ENCODE measurements at places on chromosomes 12 and 14.

DNA sequence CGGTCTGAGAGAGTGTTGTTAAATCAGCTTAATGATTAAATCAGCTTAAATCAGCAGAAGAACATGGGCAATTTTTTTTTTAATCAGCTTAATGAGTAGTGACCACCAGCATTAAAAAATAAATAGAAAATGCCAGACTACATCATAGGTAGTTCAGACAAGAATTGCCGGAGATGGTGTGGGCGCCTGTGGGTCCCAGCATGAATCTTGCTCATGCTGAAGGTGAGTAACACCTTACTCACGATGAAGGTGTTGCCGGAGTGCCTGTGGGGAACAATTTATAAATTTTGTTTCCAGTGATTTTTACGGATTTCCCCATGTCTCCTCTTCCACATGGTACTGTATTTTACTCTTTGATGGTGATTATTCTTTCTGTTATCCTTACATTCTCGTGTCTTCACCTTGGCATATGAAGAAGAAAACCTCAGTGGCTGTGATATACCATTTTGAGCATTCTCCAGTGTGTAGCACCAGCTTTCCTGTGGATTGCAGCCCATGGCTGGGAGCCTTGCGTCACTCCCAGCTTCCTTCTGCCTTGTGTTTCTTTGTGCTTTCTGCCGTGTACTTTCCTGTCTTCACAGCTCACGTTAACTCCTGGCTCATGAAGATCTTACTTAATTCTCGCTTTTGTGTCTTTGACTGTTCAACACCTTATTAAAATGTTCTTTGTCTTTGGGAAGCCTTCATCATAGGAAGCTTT, 4.7 kb downstream of the TDRD9 start:
- no peak for DNase-seq

GRCh38 chr14:32595497-32595896, 266.4 kb downstream of the AKAP6 start:
- no peak for DNase-seq

GRCh38 chr14:58639842-58640484, 2.2 kb downstream of the DACT1 start:
- DNase-seq = no peak

- no peak for DNase-seq
These were observed 60.0 kb downstream of the NOC4L start for GRCh38 chr12:132204063-132204792.

GRCh38 chr12:34547276-34547675, 525.0 kb downstream of the ALG10 start:
- DNase-seq = no peak

DNA sequence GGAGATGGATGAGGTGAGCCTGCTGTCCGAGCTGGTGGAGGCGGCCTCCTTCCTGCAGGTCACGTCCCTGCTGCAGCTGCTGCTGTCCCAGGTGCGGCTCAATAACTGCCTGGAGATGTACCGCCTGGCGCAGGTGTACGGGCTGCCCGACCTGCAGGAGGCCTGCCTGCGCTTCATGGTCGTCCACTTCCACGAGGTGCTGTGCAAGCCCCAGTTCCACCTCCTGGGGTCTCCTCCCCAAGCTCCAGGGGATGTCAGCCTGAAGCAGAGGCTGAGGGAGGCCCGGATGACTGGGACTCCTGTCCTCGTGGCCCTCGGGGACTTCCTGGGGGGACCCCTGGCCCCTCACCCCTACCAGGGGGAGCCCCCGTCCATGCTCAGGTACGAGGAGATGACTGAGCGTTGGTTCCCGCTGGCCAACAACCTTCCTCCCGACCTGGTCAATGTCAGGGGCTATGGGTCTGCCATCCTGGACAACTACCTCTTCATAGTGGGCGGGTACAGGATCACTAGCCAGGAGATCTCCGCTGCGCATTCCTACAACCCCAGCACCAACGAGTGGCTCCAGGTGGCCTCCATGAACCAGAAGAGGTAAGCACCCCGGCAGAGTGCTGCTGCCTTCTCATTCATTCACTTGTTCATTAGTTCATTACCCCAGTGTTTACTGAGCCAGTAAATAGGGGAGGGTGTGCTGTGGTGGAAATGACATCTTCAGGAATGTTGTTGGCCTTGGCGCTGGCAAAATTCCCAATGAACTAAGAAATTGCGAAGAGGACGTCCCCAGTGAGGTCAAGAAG, 774 bp upstream of the MANSC4 start:
- no peak for DNase-seq

DNA sequence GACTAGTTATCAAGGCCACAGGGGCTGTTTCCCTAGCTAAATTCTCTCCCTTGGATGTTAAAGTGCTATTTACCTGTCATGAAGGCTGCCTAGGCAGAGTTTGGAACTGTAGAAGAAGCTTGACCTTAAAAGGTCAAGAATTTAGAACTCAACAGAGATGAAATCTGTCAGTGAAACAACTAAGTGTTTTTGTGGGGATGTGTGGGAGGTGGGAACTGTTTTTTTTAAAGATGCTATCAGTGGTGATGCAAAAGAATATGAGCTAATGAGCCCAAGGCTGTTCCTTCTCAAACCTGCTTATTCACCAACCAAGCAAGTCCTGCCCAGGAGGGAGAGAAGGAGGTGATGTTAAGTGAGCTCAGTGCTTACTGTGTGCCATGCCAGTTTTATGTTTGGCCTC, 40.8 kb upstream of the POC1B start:
- DNase-seq = no peak

- no peak for DNase-seq
These were observed 5.2 kb upstream of the HSP90B1 start for GRCh38 chr12:103924761-103925641.

DNA sequence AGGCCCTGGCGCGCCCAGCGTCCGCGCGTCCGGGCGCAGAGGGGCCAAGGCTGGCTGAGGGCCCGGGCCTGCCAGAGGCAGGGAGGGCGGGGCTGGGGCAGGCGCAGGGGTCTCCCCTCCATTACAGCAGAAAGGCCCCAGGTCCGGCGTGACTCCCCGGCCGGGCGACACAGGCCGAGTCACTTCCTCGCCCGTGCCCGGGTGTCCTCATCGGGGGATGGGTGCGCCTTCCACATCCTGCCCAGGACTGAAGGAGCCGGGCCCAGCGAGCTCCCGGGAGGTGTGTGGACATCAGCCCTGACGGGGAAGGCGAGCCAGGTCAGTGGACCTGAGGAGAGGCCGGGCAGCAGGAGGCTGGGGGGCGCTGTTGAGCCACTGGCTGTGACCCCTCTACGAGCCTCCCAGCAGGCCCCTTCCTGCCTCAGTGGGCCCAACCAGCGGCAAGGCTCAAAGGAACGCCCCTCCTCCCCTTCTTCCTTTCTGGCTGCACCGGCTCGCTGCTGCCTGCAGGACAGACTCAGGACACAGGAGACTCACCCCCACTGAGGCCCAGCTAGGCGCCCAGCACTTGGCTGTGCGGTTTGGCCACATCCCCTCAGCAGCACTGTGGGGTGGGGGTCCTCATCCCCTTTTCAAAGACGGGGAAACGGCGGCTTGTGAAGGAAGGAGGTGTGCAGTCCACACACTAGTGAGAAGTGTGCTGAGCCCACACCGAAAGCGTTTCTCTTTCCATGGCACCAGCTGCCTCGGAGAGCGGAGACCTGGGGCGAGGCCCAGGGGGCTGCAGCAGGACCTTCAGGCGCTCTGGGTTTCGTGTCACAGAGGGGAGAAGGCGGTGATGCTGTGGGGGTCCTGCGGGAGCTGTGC, 606 bp downstream of the TNFAIP2 start:
- no peak for DNase-seq

DNA sequence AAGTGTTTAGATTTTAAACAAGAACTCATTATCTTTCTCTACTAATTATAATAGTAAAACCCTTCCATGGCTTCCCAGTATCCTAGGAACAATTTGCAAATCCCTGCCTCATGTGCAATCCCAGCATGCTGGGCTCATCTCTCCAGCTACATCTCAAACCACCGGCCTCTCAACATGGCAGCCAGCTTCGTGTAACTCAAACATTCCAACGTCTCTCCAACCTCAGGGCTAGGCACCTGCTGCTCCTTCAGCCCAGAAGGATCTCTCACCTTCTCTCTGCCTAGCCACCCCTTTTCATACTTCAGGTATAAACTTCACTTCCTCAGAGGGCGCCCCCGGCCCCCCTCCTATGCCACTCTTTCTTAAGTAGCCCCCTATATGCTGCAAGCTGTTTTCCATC, 7.2 kb downstream of the SART3 start:
- no peak for DNase-seq

- DNase-seq = no peak
These were observed 274.1 kb downstream of the PCNX1 start for GRCh38 chr14:71181215-71182003.

- no peak for DNase-seq
These were observed 137.1 kb downstream of the DUSP6 start for GRCh38 chr12:89215196-89215595.

GRCh38 chr12:89016970-89017778, 335.1 kb downstream of the DUSP6 start:
- no peak for DNase-seq

DNA sequence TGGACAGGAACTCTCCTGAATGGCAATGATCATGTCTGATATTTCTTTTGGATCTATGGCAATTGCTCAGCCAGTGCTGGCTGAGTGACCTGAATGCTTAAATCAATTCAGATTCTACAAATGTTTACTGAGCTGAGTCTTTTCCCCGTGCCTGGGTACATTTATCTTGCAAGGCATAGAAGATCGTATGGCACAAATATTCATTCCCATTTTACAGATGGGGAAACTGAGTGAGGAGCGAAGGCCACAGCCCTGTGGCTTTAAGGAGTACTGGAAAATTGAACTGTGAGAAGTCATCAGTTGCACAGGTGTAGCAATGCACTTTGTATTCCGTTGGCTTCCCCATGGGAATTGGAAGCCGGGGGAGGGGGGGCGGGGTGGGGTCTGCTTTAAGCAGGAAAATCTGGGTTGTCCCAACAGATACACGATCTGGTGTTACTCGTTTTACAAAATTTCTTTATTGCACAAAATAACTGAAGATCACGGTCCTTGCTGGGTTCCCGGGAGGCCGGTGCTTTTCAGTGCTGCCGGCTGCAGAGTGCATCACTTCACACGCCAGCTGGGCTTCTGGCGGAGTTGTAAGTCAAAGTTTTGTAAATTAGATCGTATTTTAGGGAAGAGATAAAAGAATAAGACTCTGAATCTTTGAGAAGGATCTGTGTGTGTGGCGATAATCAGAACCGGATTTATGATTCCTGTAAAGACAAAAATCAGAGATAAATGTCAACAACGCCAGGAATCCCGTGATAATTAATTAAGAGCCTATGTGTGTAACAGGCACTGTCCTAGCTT, 75.0 kb upstream of the MAP1LC3B2 start:
- no peak for DNase-seq

GRCh38 chr12:52020539-52021336, 14.0 kb downstream of the TAMALIN start:
- no peak for DNase-seq

DNA sequence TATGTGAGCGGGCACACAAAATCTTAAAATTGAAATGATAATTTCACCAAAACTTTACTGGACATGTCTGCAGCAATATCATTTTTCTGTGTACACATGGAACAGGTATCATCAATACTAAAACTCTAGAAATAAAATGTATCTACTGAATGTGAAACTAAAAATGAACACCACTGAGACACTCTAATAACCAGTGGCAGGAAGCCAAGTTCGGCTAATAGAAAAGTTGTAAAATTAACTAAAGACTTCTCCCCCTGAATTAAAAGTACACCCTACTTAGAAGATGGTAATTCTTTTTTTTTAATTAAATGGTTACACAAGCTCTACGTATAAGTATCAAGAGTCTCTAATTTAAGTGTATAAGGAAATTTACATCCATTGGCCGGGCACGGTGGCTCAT, 227.2 kb downstream of the MED13L start:
- no peak for DNase-seq

DNA sequence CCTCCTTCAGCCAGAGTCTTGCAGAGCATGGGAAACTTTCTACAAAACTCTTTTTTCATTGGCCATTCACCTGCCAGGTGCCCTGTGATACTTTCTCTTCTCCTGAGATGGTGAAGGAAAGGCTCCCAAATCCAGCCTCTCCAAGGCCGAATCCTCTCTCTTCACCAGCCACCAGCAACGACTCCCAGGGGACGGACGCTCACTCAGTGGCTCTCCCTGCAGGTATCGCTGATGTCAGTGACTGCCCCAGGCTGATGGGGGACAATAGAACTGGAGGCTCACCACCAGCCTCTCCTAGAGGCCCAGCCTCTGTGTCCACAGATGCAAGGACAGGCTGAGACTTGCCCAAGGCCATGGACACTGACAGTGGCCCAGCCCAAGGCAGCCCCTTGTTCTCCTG, 204.1 kb downstream of the BCL11B start:
- DNase-seq = no peak

DNA sequence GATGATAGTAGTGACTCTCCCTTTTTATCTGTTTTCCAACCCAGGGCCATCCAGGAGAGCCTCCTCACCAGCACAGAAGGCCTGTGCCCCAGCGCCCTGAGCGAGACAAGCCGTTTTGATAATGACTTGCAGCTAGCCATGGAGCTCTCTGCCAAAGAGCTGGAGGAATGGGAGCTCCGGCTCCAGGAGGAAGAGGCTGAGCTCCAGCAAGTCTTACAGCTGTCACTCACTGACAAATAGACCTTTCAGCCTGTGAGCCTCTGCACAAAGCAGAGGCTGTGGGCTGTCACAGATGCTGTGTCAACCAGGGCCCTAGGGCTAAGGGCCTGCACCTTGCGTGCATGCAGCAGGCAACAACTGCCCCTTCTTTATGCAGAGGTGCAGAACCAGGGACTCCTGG, 11.0 kb downstream of the C12orf76 start:
- no peak for DNase-seq

DNA sequence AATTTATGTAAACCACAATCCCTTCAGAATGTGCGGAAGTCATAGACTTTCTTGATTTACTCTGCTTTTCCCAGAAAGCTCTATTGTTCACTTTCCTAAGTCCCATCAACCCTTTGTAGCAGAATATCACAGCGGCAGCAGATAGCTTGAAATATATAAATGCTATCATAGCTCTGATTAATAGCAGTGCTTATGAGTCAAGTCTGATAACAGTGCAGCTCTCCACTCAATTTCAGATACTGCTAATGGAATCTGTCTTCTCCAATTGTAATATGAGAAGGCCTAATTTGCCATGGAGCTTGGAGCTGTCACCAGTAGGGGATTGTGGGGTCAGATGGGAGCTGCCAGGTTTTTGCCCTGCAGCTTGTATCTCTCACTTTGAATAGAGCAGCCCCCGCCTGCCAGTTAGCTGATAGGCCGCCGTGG, 10.9 kb downstream of the TMEM260 start:
- no peak for DNase-seq

DNA sequence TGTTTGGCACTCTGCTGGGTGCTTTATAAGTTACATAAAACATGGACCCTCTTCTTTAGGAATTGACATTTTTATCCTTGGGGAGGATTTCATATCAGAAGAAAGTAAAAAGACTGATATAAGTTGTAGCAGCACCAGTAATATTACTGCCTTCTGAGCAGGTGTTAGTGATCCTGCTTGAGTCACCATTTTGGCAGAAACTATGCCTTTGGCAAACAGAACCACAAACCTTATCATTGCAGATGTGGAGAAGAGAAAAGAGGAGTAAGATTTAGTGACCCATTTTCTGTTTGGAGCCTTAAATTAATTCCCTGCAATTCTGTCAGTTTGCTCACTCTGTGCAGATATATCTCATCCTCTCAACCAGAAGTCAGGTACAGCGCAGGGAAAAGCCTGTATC, 23.0 kb downstream of the ZNF410 start:
- no peak for DNase-seq

GRCh38 chr14:21317398-21317797, 37.5 kb downstream of the RPGRIP1 start:
- DNase-seq = no peak

All from stimulated activated CD4-positive, alpha-beta T cell treated with anti-CD3 and anti-CD28 coated beads, Interleukin-1b, Interleukin-23, amount 100 ng/mL, for 24 hours (primary cell).